Left lobe of liver (tissue), 2 donors: ENCODE measurements at places on chromosomes 3 and 15. TPM values are rescaled to one million over a fixed set of nuclear protein-coding genes. Genes with fewer than 3 reads are reported as not detected.
A peak's percentile ranks its signal among the peaks of the same experiment; 100 is the strongest.

- no peak for DNase-seq
These were observed 980 bp downstream of the DALRD3 start for GRCh38 chr3:49017229-49017970.

DNA sequence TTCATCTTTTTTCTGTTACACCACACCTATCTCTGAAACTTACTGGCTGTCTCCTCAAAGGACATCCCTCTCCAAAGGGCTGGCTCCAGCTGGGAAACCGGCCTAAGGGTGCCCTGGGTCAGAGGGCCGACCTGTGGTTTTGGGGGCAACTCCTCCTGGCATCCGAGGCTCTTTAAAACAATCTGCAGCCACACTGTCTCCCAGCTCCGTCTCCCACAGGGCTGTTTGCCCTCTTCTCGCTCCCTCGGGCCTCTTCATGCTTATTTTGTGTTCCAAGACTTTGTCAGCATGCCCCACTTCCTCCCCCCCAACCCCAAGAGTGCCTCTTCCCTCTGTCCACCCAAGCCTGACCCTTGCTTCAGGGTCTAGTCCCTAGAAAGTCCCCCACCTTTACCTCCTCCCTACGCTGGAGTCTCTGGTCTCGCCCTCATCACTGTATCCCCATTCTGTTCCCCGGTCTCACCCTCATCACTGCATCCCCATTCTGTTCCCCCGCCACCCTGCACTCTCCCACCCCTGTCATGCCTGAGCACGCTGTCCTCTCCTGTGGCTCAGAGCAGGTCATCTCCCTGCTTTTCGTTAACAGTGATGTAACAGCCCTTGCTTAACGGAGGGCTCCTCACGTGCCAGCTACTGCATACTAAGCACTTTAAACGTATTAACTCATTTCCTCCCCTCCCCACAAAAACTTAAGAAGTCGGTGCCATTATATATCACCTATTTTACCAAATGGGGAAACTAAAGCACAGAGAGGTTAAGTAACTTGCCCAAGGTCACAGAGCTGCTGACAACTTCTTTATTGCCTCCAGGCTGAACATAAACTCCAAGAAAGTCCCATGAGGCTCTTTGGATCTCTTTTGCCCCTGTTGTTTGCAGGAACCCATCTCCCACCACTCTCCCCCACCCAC, 1.1 kb upstream of the CSK start:
- DNase-seq: peak; percentile 84

KLHL24 gene
- total RNA-seq: 32.4 TPM

DNA sequence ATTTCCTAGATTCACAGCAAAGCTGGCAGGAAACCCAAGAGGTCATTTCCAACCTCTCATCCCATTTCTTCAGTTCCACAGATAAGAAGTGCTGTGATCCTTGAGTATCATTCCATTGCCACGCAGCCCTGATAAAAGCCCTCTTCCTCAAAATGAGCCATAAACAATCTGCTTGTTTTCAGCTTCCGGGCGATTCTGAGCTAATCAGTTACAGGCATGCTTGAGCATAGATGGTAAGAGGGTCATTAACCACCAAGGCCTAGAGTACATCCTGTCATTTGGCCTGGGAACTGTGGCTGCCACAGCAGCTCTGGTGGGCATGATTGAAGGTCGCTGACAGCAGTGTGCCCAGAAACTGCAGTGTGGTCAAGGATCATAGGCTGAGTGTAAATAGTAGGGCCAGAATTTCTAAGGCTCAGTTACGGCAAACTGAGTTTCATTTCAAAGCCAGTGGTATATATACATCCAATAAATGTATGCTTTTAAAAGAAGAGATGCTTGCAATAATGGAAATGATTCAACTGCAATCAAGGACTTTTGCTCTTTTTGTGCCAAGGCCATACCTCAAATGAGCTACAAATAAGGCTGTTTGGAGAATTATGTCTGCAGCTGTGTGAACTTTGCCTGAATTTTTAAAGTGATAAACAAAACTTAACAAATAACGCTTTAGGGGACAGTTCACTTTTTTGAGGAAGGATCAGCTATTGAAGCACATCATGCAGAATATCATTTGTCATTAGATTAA, 47.3 kb downstream of the P3H2 start:
- DNase-seq: no peak

GRCh38 chr3:56940321-56940720, 120.1 kb upstream of the SPATA12 start:
- no peak for DNase-seq

REC114 gene
- not detected for total RNA-seq

GRCh38 chr3:196889844-196890708, 22.4 kb downstream of the SENP5 start:
- DNase-seq: no peak

DNA sequence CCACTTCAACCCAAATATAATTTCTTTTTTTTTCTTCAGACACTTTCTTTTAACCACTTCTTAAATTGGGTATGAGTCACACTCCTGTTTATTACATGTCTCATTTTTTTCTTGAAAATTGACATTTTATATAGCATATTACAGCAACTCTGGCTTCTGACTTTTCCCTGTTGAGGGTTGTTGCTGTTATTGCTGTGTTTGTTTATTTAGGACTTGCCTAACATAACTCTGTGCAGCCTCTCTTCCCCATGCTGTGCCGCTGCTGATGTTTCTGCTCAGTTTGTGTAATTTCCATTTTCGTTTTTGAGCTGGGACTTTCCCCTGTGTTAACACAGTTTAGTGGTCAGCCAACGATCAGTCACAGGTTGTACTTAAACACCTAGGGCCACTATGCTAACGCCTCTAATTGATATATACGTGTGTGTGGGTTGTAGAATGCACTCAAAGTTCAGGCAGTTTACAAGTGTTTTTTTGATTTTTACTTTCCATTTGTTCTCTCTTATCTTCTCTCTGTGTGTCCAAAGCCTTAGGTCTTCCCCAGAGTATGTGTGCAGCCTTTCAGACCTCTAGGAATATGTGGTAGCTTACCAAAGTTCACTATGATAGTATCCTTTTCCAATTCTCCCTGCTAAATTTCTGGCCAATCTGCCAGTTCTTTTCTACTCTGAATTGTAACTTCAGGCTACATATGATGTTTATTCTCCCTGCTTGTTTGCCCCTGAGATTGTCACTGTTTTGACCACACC, 337.2 kb downstream of the ZBTB20 start:
- DNase-seq: peak; percentile 72

PCSK6 gene
- total RNA-seq: 180 TPM

GRCh38 chr3:139020868-139021234, at the start of gene PRR23B:
Gene PRR23B, minus strand, starts transcription at chr3:139020926. Its CDS starts 265 bp downstream, at chr3:139020661.
- no peak for DNase-seq

DNA sequence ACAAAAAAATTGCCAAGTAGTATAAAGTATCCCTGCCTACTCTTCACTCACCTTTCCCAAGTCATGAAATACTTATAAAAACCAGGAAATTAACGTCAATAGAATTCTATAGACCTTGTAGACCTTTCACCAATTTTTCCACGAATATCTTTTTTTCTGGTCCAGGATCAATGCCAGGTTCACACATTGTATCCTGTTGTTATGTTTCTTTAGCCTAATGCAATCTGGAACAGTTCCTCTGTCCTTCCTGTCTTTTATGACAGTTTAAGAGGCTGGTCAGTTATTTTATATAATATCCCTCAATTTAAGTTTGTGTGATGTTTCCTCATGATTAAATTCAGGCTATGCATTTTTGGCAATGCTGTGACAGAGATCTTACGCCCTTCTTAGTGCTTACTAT, 63.2 kb upstream of the MAGI1 start:
- DNase-seq: no peak

- no peak for DNase-seq
These were observed 450.3 kb upstream of the THRB start for GRCh38 chr3:24944805-24945520.

DNA sequence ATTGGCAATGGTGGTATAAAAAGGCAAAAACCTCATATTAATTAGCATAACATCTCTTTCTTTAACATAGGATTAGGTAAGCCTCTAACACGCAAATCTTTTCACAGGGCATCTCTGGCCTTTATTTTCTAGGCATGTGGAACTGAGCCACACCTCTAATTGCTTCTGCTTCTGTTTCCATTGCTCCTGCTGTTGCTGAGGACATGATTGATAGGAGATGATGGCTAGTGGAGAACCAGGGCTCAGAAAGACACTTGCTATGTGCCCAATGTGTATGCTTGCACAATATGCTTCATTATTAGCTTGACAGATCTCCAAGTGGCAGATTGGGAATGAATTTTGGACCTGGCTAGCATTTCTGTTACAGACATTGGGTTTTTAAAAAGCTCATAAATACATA, 114.5 kb downstream of the EPHA3 start:
- DNase-seq: no peak

DNA sequence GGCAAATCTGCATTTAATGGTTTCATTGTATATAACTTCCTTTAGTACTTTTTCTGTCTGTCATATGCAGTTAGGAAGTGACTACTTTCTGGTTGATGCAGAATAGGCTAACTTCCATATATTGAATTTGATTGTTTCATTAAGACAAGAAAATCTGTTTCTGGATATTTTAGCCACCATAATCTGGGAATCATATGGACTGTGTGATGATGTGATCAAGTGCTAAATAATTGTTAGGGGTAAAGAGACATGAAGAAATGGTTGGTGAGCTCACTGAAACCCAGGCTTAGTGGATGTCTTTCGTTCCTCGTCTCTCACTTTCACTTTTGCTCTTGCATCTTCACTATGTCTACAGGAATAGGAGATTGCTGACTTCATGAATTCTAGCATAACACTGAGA, 3.5 kb upstream of the MNS1 start:
- DNase-seq: no peak

DNA sequence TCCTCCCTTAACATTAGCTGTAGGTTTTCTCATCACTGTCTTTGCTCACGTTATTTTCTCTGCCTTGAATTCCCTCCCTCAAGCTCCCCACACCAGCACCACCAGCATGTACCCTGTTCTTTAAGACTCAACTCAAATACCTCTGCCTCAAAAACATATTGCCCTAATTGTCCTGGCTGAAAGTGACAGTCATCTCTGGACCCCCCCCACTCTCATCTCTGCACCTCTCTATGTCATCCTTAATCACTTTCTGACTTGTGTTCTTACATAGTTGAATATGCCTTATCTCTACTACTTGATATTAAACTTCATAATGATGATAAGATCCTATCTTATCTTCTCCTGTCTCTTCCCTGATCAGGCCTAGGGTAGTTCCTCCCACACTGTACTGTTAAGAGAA, 345.2 kb upstream of the TPRG1 start:
- no peak for DNase-seq

GRCh38 chr3:156985711-156986110, 159.6 kb downstream of the LEKR1 start:
- DNase-seq: no peak

DNA sequence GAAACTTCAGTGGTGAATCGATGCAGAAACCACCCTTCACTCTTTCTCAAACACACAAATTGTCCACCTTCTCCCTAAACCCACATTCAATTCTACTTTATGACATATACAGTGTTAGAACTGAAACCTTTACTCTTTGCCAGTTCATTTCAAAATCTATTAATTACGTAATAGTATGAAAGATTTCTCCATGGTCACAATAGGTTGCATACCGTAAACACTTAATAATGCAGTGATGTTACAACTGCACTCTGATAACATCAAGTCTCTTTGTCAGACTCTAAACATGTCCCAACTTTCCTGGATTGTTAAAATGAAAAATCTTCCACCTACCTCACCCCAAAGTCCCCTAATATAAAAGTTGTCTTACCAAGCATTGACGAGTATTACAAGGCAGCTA, 111.8 kb upstream of the PROK2 start:
- DNase-seq: no peak

- no peak for DNase-seq
These were observed 68.8 kb upstream of the TMCO5A start for GRCh38 chr15:37865687-37866086.

SCN5A gene
- total RNA-seq: 0.05 TPM

- DNase-seq: no peak
These were observed 977.7 kb downstream of the PLOD2 start for GRCh38 chr3:145183261-145183660.

DNA sequence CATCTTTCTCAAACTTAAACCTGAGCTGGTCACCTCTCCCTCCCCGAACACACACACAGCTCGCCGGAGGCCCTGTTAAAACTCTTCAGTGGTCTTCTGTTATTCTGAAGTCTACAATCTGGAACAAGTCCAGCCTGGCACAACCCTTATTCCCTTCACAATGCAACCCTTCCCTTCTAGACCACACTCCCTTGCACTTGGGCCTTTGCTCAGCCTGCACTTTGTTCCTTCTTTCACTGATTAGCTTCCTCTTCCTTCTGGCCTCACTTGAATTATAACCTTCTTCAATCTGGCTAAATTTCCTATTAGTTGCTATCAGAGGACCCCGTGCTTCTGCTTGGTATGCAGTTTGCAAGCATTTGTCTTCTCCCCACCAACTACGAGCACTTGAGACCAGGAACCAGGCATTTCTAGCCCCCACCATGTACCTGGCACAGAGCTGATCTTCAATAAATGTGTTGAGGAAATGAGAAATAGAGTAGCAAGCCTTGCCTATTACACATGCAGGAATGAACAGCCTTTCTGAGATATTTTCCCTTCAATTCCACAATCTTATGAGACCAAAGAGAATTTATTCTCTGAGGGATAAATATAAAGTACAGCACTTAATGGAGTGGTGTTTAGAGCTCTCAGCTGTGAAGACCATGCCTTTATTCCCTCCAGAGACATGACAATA, 663.1 kb upstream of the ADAMTS9 start:
- DNase-seq: no peak

GRCh38 chr3:57572096-57572495, 16.0 kb downstream of the PDE12 start:
- DNase-seq: no peak

DNA sequence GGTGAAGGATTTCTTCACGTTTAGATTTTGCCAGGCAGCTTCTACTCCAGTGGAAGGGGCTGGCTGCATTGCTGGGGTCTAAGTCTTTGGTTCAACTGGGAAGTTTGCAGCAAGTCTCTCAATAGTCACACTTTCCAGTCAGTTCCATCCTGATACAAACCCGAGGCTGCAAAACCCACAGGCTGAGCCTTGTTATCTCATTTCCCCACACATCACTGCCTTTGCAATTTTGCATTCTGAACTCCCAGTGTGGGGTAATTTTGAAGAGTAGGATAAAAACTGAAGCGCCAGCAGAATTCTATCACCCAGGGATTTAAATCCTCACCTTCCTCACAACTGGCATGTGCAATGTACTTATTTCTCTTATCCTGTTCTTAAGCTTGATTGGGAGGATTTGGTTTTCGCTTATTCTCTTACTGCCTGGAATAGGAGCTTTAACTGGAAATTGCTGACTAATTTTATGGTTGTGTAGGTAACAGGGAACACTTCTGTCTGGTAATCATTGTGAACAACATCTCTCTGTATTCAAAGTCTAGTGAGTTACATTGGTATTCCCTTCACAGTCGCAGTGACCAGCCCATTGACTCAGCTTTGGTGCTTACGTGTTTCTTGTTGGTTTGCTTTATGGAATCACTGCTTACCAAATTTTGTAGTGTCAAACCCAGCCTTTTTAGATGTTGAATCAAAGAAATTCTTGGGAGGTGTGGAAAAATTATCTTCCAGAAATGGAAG, 142.0 kb upstream of the TOPAZ1 start:
- no peak for DNase-seq

GOLGA8T gene
- total RNA-seq: 0.30 TPM
